NCI-H460 (cell line): ENCODE measurements at places on chromosomes 2 and 18. TPM values are rescaled to one million over a fixed set of nuclear protein-coding genes. Genes with fewer than 3 reads are reported as not detected.

The SH3BP4 gene
- 28.2 and 36.9 TPM in 2 replicates for total RNA-seq

- no peak for DNase-seq
These were observed 810.1 kb upstream of the ZEB2 start for GRCh38 chr2:145329971-145330370.

- DNase-seq = no peak
These were observed 153.5 kb upstream of the ALKAL2 start for GRCh38 chr2:441258-442022.

The HRH4 gene
- 0.12 and 0.29 TPM in 2 replicates for total RNA-seq

- no peak for DNase-seq
These were observed 315.7 kb downstream of the GBX2 start for GRCh38 chr2:235852526-235852920.

- DNase-seq = no peak
These were observed 41.3 kb upstream of the SLC1A4 start for GRCh38 chr2:64947885-64948284.

- DNase-seq = no peak
These were observed 421.8 kb downstream of the NYAP2 start for GRCh38 chr2:225821351-225821750.

DNA sequence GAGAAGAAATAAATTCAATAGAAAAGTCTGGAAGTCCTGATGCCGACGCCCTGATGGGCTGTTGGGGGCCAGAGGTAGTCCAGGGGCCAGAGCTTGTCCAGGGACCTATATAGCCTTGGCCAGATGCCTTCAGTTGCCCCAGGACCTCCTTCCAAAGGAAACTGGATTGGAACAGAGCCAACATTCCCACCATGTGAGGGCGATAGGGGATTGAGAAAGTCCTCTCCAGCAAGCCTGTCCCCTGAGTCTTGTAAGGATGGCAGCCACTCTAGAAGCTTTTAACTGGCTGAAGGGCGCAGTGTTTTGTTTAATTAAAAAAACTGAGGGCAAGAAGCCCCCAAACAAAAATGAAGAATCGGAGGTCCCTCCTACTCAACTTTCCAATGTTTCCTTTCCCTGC, 54.9 kb upstream of the CDCA7 start:
- DNase-seq = no peak

DNA sequence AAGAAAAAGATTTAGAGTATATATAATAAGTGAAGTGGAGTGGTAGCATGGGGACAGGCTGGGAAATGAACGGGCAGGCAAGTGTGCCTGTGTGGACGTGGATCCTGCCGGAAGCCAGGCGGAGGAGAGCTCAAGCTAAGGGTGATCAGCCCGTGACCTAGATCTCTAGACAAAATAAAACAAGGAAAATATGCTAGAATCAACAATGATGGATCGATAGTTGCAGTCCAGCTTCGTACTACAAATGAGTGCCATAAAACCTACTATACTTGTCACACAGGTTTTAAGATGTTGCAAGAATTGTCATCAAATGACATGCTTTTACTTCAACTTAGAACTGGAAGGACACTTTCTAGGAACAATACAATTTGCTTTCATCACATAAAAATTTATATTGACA, 8.5 kb downstream of the EIF2AK2 start:
- DNase-seq = no peak

The POTEI gene
- not detected in 2 replicates for total RNA-seq

The ZNF532 gene
- 4.0 and 6.1 TPM in 2 replicates for total RNA-seq

The CAB39 gene
- total RNA-seq = 45.1 and 49.7 TPM in 2 replicates

- DNase-seq = no peak
These were observed 49.1 kb downstream of the SLC9A4 start for GRCh38 chr2:102522162-102522561.

DNA sequence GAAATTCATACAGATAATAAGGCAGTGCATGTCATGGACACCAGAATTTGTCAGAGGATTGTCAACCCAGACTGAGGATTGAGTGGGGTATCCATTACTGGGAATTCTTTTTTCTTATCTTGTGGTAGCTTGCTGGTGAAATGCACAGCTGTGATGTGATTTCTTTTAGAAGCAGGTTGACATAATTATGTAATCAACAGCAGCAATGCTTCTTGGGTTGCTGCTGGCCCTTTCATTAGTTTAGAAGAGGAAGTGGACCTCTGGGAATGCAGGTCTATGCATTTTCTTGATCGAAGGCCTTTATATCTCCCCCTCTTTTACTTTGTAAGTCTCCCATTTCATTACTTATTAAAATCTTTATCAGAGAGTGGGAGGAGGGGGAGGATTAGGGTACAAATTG, 319.9 kb downstream of the AGPS start:
- DNase-seq = no peak

The CCDC178 gene
- total RNA-seq = 0.42 TPM in 1 of 2 replicates, not detected in the other

The IL18R1 gene
- 35.5 and 40.3 TPM in 2 replicates for total RNA-seq

GRCh38 chr2:236667526-236667925, 97.9 kb downstream of the ACKR3 start:
- DNase-seq = no peak

- no peak for DNase-seq
These were observed 79.2 kb upstream of the PXDN start for GRCh38 chr2:1823187-1824169.

The DTNA gene
- total RNA-seq = 5.4 and 6.3 TPM in 2 replicates

The HS1BP3 gene
- 34.5 TPM in 2 replicates for total RNA-seq

- peak; percentile 69 for DNase-seq
These were observed 208.0 kb downstream of the TFCP2L1 start for GRCh38 chr2:121076885-121077549.

- no peak for DNase-seq
These were observed 395.0 kb downstream of the NCKAP5 start for GRCh38 chr2:133173224-133173623.

- DNase-seq = no peak
These were observed 35.3 kb downstream of the MYOM1 start for GRCh38 chr18:3184275-3184963.

The IL1A gene
- 22.0 and 22.1 TPM in 2 replicates for total RNA-seq

GRCh38 chr2:64283006-64283570, 138.9 kb upstream of the PELI1 start:
- DNase-seq = no peak

- DNase-seq = no peak
These were observed 111.3 kb downstream of the GALNT1 start for GRCh38 chr18:35692866-35693265.

DNA sequence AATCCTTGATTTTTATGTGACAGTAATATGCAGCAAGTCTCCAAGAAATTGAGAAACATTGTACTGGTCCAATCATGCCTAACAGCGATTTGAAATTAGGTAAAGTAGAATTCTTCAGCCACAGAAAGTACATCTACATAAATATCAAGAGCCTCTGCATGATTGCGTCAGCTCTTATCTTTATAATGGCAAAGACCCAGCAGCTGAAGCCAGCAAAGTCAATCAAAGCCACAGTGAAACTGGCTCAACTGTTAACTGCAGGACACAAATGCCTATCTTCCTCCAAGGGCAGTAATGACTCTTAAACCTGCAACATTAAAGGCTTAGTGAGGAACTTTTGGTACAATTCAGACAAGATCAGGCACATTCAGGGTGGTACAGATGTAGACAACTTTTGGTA, 102.5 kb downstream of the BARD1 start:
- DNase-seq = no peak

DNA sequence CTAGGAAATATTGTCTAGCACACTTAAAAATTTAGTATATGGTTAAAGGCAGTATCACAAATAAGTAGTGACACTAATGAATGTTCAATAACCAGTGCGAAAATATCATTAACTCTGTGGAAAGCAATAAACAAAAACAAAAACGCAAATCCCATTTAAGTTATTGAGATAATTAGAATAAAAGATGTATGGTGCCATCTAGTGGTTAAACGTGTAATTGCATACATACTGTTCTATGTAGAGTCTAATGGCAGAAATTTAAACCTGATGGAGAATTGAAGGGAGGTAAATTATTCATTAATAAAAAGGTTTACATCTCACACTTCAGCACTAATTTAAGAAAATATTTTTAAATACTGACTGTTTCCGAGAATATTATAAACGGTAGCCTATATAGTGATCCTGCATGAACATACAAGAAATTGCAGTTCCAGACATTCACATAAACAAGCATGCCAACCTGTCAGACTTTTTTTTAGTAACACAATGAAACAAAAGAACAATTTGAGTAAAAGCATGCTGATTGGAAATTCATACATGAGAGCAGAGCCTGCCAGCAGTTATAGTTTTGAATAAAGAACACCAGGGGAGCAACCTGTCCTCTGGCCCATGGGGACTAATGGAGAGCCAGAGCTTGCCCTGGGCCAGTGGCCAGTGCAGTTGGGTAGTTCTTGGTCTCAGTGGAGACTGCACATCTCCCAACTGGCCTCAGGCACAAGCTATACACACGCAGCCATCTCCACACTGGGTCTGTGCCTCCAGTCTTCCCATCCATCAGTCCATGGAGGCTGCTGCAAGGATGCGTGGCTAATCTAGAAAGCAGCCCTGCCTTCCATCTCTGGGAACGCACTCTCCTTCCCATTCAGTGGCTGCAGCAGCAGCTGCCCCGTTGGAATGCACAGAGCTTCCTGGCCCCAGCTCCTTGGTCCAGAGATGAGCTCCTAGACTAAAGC, 28.0 kb downstream of the GCG start:
- DNase-seq = peak; percentile 67

DNA sequence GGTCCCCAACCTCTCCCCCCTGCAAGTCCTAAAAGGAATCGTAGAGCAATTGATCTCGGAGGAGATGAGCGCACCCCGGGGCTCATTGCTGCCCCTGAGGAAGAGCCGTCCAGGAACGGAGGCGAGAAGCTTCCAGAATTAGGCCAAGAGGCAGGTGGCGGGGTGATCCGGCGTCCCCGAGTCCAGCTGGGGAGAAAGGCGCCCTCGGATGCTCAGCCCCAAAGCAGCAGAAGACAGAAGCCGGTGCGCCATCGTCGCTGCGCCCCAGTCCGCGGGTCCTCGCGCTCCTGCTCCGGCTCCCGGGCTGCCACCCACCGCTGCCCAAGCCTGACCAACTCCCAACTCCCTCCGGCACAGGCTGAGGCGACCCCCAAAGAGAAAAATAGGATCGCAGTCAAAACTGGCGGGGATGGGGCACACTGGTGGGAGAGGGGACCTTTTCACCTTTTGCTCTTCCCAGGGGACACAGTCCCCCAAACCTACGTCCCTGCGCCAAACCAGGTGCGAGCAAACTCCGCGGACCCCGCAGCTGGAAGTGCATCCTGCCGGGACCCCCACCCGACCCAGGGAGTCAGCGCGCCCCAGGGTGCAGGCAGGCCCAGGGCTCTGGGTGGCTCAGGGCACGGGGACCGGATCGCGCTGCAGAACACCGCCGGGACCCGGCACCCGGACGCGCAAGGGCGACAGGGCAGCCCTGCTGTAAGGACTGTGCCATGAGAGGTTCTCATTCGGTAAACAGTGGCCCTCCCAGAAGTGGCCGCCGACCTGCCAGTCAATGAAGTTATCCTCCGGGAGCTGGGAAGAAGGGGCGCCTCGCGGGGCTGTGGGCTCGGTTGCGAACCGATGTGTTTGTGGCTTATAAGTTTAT, 8.4 kb upstream of the MEIS1 start:
- DNase-seq = no peak

GRCh38 chr2:111626037-111626864, 257.7 kb downstream of the ANAPC1 start:
- DNase-seq = no peak
